IMR-90 (cell line): ENCODE measurements at places on chromosomes 1 and 21.

GRCh38 chr1:41368801-41369200 is 7.6 kb downstream of the FOXO6 start:
- no peak for DNase-seq

DNA sequence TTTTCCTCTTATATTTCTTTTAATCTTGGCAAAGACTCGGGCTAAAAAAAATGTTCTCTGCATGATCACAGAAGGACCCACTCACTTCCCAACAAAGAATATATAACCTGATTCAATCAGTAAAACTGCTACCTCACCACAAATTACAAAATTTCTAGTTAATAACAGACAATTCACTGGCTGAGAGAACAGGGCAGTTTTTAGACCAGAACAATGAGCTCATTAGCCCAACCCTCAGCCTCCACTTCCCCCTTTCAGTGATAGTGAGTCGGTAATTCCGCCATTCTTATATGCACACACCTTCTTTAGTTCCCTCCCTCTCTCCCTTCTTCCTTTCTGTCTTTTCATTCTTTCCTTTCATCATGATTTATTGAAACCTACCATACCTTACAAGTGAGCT is 8.9 kb downstream of the SIPA1L2 start:
- DNase-seq, result no peak

DNA sequence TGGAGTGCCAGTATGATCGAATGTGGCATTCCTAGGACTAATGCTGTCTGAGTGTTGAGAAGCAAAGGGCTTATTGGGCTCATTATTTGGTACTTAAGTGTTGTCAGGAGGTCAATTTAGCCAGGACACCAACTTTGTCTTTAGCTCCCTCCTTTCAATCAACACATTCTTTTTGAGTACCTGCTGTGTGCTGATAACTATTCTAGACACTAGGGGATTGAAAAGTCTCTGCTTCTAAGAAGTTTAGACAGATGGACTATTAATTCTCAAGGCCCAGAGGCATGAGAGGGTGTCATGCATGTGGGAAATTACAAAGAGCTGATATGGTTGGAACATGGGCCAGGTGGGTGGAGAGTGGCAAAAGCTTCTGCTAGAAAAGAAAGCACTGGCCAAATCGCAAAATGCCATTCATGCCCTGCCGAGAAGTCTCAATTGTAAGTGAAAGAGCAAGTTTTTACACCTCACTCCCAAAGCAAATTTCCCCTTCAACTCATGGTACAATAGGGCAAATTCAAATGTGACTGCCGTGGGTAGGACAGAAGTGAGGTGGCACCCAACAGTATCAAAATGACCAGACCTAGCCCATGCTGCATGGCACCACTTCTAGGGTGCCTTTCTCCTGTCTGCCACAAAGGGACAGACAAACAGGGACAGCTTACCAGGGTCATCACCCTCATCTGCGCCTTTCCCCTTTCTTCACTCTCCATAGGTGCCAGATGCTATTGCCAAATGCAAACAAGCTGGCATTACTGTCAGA is 53.6 kb upstream of the LAX1 start:
- no peak for DNase-seq

DNA sequence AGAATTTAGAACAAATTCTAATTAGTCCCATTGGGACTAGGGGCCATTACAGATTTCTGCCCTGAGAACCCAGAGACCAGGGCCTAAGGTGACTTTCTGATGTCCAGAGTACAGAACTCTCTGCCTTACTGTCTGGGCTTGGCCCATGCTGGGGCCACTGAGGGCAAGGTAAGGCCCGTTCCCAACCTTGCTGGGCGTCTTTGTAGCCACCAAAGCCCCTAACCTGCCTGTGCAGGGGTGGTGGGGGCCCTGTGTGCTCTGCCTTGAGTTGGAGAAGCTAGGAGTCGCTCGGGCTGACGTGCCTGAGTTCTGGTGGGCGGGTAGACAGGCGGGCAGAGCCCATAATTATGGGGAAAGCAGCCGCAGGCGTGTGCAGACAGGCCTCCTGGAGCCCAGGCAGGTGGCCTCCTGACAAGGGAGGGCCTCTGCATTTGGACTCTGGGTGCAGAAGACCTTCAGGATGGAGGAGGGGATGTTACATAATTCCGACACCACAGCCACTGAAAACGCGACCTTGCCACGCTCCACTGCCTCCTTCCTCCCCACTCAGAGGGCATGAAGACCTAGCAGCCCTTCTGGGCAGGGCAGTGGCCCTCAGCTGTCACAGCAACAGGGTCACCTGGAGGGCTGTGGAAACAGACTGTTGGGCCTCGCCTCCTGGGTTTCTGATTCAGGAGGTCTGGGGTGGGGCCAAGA is 239.9 kb upstream of the TMEM51 start:
- DNase-seq, result no peak

- DNase-seq, result no peak
Measured at GRCh38 chr1:43664369-43664768, 14.4 kb downstream of the KDM4A start.
